Ovary (tissue), 10 donors: ENCODE measurements at places on chromosomes 3 and 15. TPM values are rescaled to one million over a fixed set of nuclear protein-coding genes. Genes with fewer than 3 reads are reported as not detected.

DNA sequence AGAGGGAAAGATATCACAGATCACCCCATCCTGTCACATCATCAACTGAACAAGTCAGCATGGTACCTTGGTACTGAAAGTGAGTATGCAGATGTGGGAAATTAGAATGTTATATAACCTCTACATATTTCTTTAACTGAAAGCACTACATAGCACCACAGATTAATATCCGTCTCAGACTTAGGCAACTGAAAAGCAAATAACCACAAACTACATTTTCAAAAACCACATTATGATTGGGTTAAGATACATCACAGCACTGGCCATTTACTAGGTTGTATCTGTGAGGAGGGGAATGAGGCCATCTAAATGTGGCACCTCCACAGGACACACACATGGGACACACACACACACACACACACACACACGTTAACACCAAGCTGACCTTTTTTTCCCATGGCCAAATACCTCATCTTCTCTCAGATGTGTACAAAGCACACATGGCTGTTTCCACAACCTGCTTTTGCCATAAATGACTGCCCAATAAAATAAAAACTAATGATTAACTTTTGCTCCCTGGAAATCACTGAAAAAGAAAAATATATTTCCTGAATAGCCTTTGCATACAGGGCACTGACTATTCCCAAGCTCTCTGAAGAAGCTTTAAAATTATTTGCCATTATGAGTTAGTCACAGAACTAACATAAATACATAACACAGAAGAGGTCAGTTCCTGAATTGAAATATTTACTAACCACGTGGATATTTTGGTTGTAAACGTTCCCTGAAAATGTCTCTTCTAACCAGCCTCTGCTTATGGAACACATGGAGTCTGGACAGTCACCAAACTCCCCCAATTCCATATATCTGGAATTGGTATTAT is 60.1 kb downstream of the SUMF1 start:
- no peak for DNase-seq

GRCh38 chr3:135362889-135363288 is 567.8 kb downstream of the EPHB1 start:
- DNase-seq: no peak

GRCh38 chr15:64824929-64825430 is 467 bp downstream of the PIF1 start:
- no peak for DNase-seq

GRCh38 chr15:98614681-98615080 is 33.7 kb upstream of the IGF1R start:
- no peak for DNase-seq

DNA sequence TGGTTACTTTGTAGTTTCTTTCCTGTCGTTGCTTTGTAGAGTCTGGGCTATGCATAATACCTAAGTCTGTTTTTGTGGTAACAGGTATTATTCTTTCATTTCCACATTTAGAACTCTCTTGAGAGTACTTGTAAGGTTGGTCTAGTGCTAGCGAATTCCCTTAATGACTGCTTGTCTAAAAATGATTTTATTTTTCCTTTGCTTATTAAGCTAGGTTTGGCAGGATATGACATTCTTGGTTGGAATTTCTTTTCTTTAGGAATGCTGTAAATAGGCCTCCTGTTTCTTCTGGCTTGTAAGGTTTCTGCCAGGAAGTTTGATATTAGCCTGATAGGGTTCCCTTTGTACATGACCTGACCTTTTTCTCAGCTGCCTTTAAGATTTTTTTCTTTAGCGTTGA is 70.1 kb upstream of the SGO1 start:
- no peak for DNase-seq

DNA sequence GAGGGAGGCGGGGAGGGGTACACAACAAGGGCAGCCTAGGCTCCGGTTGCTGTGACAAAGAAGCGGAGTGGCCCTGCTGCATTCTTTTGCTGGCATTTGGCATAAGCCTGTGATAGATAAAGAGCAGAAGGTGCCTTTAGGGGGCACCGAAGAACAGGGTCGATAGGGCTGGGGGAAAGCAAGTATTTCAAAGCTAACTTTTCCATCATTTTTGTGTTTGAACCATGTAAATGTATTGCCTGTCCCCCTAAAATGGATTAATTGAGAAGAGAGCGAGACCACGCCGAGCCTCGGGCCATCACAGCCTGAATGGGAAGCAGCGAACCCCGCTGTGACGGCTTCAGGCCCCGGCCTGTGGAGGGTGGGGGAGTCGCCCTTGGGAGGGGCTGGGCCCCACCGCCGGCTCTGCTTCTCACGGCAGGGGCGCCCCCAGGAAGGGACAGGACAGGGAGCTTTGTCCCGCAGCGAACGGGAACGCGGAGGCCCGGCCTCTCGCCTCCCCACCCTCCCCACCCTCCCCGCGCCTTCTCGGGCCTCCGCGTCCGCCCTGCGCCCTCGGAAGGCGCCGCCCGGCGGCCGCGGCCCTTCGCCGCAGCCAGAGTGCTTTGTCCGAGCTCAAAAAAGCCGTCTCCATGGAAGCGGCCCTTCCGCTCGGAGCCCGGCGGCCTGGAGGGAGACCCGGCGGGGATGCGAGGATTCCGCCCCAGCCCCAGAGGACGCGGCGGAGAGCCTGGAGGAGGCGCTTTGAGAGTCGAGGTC is 32.4 kb upstream of the ALDH1L1 start:
- peak; percentile 57 for DNase-seq

GRCh38 chr3:69200384-69201068 is 78.1 kb upstream of the LMOD3 start:
- DNase-seq: no peak

DNA sequence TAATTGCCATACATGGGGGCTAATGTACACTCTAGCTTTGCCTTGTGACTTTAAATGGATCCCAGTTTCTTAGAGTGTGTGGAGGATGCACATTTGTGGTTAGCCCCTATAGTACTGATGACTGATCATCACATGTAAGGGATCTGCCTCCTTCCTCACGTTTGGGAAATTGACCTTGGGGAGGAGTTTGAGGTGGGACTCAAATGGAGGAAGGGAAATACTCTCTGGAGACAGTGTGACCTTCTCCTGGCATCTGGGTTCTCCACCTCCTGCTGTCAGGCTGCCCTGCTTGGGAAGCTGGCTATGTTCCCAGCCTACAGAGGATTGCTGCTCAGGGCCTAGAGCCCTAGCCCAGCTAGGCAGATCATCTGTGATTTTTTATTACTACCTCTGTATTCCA is 48.7 kb downstream of the PPM1L start:
- DNase-seq: peak; percentile 37

DNA sequence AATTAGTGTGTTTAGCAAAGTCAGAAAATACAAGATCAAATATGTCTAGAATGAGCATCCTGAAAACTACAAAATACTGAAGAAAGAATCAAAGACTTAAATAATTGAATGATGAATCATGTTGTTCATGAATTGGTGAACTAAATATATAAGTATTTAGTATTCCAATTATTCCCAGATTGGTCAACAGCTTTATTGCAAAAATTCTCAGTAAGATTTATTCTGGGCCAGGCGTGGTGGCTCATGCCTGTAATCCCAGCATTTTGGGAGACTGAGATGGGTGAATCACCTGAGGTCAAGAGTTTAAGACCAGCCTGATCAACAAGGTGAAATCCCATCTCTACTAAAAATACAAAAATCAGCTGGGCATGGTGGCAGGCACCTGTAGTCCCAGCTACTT is 250.0 kb upstream of the NECTIN3 start:
- no peak for DNase-seq

- DNase-seq: no peak
These were observed 222.0 kb upstream of the GAP43 start for GRCh38 chr3:115401298-115401697.

DNA sequence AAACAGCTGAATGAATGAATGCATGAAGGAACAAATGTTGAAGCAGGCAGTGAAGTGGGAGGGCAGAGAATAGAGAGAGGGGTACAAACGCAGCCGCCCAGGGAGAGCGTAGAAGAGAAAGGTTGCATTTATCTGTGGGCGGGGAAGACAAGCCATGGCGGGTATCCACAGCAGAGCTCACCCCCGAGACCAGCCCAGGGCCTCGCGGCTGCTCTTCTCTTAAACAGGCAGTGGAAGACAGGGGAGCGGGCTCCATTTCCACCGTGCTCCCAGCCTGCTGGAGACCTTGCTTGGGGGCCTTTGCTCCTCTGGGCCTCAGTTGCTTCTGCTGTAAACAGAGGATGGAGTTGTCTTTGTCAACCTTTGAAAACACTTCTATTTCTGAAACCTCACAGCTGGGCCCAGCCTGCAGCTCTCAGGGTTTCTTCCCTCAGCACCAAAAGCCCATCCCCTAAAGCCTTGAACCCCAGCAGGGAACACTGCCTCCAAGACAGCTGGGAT is 259.5 kb downstream of the UACA start:
- DNase-seq: no peak

DNA sequence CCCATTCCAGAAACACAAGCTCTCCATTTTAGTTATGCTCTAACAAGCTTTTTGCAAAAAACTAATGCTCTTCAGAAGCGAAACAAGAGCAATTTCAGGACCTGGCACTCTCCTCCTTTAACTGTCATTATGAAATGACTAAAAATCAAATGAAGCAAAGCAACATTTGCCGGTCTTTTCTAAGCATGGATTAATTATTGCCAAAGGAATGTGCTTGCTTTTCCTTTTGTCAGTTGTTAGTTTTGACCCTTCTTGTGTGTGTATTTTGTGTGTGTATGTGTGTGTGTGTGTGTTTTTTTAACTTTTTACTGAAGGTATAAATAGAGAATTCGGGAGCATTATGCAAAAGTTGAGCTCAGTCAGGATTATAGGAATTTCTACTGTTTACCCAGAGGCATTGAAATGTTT is 509.1 kb downstream of the TUSC7 start:
- no peak for DNase-seq

DNA sequence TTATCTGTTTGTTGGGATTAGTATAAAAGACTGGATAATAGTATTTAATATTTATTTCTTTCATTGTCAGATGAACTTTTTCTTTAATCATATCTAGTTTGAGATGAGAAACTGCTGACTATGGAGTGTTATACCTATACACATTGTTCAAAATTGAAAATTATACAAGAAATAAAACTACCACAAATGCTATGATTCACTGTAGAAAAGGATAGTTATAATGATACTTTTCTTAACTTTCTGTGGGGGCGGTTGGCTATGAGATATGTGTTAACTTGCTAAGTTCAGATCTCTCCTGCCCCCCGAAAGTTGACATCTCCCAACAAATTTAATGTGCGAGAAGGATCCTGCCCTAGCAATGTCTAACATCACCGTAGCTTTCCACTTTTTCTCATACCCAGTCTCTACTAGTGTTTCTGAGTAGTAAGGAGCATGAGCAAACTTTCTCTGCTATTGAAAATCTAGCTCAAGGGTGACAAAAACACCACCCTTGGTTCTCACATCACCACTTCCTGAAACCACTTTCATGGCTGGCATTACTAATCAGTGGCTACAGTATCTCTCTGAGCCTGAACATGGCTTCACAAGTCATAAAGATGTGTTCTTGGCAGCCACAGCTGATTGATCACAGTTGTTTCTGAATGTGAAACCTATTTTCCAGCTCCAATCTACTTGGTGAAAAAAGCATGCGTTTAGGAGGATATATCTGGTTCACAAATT is 15.8 kb upstream of the SAMMSON start:
- DNase-seq: no peak

DNA sequence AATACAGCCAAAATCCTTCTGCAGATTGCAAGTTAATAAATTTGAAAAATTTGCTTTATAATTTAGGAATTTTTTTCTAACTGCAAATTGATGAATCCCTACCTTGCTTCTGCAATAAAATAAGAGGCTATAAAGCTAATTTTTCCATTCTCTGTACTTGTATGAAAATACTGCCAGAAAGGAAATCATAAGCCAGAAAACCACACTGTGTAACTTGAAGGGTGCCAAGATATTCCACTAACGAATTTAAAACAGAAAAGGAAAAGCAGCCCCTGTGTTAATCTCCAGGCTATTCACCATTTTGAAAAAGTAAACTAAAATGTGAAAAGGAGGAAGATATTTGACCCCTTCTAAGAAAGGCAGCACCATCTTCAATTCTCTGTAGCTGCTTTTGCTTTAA is 557.9 kb upstream of the ZNF385D start:
- DNase-seq: no peak

GRCh38 chr15:80789296-80789695 is 10.1 kb downstream of the CEMIP start:
- DNase-seq: no peak

DNA sequence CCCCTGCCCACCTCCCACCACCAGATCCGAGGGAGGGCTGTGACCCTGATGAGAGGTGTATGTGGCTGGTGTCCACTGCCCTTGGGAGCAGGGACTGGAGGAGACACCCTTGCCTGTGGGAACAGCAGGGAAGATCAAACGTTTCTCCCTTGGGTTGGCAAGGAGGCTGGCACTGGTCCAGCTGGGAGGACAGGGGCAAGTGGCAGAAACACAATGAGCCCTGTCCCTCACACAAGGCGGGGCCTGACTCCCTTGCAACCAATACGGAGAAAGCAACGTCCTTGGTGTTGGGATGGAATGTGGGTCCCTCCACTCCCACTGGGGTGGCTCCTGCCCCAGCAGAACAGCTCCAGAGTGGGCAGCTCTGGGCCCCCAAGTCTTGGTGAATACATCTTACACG is 5.2 kb downstream of the HYAL2 start:
- no peak for DNase-seq

- no peak for DNase-seq
These were observed 80.7 kb downstream of the CHST2 start for GRCh38 chr3:143200001-143200924.

DNA sequence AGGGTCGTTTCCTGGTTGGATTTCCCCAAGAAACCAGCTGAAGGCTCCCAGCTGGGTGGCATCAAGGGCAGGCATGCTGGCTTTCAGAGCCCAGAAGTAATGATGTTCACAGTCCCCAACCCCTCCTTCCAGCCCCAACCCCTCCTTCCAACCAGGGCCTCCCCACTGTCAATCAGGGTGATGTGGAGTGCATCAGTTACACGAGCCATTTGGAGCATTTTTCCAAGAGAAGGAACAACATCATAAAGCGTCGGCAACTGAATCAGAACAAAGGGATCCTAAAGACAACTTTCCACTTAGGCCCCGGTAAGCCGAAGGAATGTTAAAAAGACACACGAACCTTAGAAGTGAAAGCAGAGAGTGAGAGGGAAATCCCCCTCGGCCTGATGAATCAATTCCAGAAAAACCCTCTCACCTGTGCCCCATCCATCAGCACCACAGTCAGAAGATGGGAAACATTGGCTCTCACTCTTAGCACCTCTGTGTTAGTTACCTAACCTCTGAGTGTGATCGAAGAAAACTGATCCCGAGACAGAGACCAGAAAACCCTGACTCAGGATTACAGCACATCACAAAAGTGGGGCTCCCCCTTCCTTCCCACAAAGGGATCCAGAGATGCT is 101.2 kb upstream of the WNT5A start:
- no peak for DNase-seq

RFX7 gene
- 10.8 TPM for polyA plus RNA-seq

GRK7 gene
- polyA plus RNA-seq: not detected

PRKAR2A gene
- 9.4 TPM for polyA plus RNA-seq

LYZL4 gene
- not detected for polyA plus RNA-seq

SLC51B gene
- polyA plus RNA-seq: not detected

SYNPR gene
- not detected for polyA plus RNA-seq

C3orf38 gene
- 22.1 TPM for polyA plus RNA-seq

TMED3 gene
- 51.6 TPM for polyA plus RNA-seq

LRRIQ4 gene
- polyA plus RNA-seq: 0.05 TPM
